ENCODE measurements at places on chromosomes 7 and 10.

GRCh38 chr7:91398341-91398740, 134.1 kb downstream of the FZD1 start:
- DNase-seq = no peak

DNA sequence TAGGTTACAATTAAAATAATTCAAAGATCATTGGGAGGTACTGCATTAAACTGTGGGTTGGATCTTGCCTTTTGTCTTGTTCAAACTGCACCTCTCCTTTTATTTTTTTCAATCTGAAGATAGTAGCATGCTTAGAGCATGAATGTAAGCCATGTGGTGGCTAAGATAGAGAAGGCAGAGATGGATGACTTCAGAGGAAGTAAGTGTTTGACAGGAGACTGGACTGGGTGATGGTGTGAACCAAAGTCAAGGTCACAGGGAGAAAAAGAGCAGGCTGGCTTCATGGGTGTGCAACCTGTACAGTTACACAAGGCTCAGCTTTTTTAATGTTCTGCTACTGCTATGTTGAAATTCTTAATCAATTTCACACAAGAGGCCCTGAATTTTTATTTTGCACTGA, 85.6 kb downstream of the ZEB1 start:
- DNase-seq = no peak

GRCh38 chr7:121608785-121609184, 212.7 kb upstream of the FAM3C start:
- DNase-seq = no peak

GRCh38 chr7:24949884-24950283, 30.1 kb downstream of the OSBPL3 start:
- DNase-seq = no peak

- DNase-seq = no peak
Observed at GRCh38 chr7:112263519-112263918, 57.0 kb downstream of the ZNF277 start.

DNA sequence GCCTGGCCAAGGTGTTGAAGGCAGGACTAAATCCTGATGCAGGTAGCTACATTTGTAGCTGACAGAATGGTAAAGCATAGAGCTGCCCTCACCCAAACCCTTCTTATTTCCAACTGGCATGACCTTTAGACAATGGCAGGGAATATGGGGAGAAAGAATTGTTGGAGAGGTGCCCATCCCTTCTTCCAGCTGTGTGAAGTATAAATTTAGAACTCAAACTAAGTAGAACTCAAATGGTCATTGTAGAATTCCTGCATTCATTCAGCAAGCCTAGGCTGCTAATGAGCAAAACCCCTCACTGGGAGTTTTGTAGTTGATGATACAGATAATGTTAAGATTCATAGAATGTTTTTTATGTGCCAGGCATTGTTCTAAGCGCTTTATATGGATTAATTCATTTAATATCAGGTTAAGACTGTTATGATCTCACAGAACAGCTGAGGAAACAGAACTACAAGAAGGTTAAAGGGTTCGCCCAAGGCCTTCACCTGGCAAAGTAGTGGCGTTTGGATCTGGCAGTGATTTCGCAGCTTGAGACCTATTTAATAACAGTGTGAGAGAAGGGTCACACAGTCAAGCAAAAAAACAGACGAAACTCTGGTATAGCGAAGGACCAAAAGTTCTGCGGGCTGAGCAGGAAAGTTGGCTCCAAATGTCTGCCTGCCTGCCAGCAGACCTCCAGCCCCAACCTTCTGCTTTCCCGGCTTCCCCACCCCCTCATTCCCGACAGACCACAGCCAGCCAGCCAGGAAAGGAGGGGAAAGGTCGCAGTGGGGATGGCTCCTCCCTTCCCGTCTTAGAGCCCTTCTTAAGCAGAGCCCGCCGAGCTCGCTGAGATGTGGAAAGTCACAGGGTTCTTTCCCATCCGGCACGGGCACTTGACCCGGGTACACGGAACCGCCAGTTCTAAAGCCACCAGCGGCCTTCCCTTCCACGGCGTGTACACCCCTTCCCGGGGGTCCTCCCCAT, 1.6 kb upstream of the HILPDA start:
- DNase-seq = no peak

- DNase-seq = no peak
Observed at GRCh38 chr10:118839348-118839747, 84.6 kb upstream of the CACUL1 start.

GRCh38 chr7:22651036-22651435, 76.0 kb upstream of the IL6 start:
- no peak for DNase-seq

- DNase-seq = no peak
Observed at GRCh38 chr7:93551063-93551895, 23.2 kb downstream of the CALCR start.

DNA sequence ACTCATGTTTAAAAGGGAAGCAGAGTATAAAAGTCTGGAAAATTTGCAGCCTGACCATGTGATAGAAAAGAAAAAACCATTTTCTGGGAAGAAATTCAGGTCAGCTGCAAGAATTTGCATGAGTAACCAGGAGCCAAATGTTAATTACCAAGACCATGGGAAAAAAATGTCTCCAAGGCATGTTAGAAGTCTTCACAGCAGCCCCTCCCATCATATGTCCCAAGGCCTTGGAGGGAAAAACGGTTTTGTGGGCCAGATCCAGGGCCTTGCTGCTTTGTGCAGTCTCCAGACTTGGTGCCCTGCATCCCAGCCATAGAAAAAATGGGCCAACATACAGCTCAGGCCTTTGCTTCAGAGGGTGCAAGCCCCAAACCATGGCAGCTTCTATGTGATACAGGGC, 1019.6 kb upstream of the SORCS1 start:
- DNase-seq = no peak

- no peak for DNase-seq
Observed at GRCh38 chr10:104928734-104929133, 287.6 kb downstream of the SORCS3 start.

DNA sequence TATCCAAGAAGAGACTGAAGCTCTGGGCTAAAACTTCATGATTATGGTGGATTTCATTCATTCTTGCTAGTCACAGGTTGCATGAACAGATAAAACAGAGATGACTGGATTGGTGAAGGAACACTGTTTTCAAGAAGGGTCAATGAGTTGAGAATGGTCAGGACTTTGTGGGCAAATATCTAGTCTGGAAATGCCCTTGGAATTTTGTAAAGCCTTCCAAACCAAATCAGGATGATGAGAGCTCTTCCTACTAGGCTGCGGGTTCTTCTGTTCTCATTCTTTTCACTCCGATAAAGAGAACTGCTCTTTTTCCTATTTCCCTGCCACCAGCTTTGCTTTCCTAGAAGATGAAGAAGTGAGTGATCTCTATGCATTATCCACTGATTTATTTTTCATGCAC, 171.4 kb downstream of the ARID5B start:
- no peak for DNase-seq

DNA sequence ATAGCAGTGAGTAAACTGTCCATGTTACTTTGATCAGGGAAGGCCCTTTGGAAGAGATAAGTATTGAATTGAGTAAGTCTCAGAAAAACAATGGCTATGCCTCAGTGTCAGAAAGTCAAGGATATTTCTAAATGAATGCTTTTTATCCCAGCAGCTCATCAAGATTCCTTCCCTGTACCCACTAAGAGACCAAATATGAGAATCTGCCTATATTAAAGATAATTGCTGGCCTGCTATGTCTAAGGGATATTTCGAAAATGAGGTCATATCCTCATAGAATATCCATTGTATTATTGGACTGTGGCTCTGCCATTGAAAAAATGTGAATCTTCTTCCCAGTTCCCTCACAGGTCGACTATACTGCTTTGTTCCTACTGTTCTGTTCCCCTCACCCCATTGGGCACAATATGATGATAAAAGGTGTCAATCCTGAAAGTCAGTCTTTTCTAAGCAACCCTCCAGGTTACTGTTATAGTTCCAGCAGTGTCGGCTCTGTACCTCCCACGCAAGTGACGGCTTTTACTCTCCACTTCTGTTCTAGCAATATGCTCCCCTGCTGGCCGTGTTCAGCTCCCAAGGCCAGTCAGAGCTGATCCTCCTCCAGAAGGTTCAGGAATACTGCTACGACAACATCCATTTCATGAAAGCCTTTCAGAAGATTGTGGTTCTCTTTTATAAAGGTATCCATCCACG, 51.7 kb downstream of the BZW2 start:
- DNase-seq = no peak

GRCh38 chr7:5094641-5095040, 49.0 kb downstream of the RBAK start:
- no peak for DNase-seq

DNA sequence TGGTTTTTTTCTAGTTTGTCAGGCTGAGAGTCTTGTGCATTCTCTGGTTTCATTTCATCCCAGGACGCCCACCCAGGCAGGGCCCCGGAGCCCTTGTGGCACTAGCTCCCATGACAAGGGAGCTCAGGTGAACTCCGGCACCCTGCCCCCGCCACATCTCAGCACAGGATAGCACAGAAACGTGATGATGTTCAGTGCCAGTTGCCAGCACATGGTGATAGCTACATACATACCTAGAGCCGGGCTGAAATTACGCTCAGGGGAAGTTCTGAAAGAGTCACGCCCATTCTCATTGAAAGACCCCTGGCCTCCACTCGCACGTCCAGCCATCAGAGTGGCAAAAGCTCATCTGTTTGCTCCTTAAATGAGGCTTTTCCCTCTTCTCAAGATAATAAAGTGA, 273.7 kb downstream of the PTPRN2 start:
- no peak for DNase-seq

DNA sequence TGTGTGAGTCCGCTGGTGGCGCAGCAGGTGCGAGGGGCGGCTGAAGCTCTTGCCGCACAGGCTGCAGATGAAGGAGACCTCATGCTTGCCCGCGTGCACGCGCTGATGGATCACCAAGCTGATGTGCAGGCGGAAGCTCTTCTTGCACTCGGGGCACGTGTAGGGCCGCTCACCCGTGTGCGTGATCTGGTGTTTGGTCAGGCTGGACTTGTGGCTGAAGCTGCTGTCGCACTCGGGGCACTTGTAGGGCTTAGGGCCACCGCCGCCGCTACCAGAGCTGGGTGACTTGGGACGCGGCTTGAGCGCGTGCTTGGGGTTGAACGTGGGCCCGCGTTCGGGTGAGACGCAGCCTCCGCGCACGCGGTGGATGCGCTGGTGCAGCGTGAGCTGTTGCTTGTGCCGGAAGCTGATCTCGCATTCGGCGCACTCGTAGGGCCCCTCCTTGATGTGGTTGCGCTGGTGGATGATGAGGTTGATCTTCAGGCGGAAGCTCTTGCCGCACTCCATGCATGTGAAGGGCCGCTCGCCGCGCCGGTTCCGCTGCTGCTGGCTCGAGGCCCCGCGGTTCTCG, 28.7 kb downstream of the ZNF777 start:
- DNase-seq = no peak

DNA sequence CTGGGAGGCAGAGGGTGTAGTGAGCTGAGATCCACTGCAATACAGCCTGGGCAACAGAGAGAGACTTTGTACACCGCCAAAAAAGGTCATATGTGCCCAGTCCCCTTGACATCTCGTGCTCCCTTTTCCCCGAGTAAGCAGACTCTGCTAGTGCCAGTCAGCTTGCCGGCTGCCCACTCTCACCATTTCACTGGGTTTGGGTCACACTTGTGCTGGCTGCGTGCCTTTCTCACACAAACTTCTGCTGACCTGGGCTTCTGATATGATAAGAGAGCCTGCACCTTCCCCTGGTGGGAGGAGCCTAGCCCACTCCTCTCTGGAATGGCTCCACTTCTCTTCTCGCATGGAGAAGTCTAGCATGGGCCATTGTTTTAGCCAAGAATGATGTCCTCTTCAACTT, 53.4 kb downstream of the MPP7 start:
- DNase-seq = no peak

DNA sequence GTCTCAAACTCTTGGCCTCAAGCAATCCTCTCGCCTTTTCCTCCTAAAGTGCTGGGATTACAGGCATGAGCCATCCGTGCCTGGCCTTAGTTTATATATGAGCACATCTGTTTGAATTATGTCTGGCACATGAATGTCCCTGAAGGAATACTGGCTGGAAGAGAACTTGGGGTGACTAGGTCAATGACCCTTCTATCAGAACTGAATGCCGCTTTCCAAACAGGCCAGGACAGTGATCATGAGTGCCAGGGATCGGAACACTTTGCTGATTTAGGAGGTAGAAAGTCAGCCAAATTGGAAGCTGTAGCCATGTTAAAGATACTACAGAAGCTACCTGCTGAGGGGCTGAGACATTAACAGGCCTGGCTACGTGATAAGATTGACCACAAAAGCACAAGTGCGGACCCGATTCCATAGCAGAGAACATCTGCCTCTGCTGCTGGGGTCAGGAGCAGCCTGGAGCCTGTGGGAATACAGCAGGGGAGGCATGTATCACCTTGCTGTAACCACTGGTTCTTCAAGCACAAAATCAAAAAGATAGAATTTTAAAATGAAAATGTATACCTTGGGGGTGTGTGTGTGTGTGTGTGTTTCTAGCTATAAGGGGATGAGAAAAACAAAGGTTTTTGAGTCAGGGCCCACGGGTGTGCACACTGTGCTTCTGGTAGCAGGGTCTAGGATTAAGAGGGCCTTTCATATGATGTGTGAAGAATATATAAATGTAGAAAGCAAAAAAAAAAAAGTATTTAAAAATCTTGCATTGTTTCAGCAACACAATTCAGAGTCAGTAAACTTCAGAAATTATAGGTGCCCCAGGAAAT, 293.7 kb downstream of the BBS9 start:
- no peak for DNase-seq

- no peak for DNase-seq
Observed at GRCh38 chr10:132138596-132138995, 48.2 kb upstream of the DPYSL4 start.

- no peak for DNase-seq
Observed at GRCh38 chr7:137975768-137976167, 26.1 kb downstream of the CREB3L2 start.

DNA sequence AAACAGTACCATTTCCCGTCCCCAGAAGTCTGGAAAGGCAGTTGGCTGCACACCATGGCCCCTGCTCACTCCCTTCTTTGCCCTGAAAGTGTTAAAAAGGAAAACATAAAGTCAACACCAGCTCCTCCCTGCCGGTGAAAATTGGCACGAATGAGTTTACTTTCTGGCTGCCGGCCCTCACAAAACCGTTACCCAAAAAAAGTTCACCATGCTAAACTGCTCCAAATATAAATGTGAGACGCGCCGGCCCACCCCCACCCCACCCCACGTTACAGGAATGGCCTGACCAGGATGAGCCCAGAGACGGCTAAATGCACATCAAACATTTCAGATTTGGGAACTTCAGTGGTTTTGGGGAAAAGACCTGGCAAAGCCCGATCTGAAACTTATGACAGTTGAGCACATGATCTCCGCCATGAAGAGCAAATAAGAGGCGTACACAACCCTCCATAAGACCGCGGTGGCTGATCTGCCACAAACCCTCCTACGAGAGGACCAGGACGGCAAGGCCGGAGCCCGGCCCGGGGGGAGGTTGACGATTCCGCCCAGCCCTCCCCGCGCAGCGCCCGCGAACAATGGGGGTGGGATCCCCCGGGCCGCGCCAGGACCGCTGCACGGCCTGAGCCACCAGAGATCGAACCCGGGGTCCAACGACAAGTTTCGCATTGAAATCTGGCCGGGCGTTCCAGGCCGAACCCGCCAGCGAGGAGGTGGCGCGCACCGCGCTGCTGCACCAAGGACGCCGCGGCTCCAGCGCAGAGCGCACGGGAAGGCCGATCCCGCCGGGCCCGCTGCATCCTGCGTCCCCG, 952 bp downstream of the DIP2C start:
- DNase-seq = no peak

- no peak for DNase-seq
Observed at GRCh38 chr7:117718116-117718835, 155.0 kb downstream of the CTTNBP2 start.

GRCh38 chr7:130593033-130593432, 75.5 kb downstream of the COPG2 start:
- no peak for DNase-seq

- no peak for DNase-seq
Observed at GRCh38 chr7:29254591-29254990, 60.0 kb downstream of the CHN2 start.

GRCh38 chr7:137925754-137926153, 76.1 kb downstream of the CREB3L2 start:
- DNase-seq = no peak
